Gastroesophageal sphincter (tissue), 4 donors: ENCODE measurements at places on chromosomes 6 and 20. TPM values are rescaled to one million over a fixed set of nuclear protein-coding genes. Genes with fewer than 3 reads are reported as not detected.

The VEGFA gene
- 42.7 TPM for total RNA-seq

The PLCG1 gene
- 75.5 TPM for total RNA-seq

The IRAK1BP1 gene
- total RNA-seq = 6.1 TPM

The CLPSL2 gene
- not detected for total RNA-seq

The SPO11 gene
- not detected for total RNA-seq

The C6orf58 gene
- not detected for total RNA-seq

The RSPH3 gene
- 11.3 TPM for total RNA-seq

The MLN gene
- total RNA-seq = not detected

The RIPOR3 gene
- total RNA-seq = 8.2 TPM

The C20orf202 gene
- not detected for total RNA-seq

The SLC17A2 gene
- not detected for total RNA-seq

The ENPP4 gene
- total RNA-seq = 20.4 TPM

The SDCBP2 gene
- 3.5 TPM for total RNA-seq

The PRRT1 gene
- 4.8 TPM for total RNA-seq

The LGSN gene
- not detected for total RNA-seq

The CNKSR3 gene
- 14.5 TPM for total RNA-seq

The SIRPD gene
- not detected for total RNA-seq

The CDC5L gene
- 30.7 TPM for total RNA-seq

The CAP2 gene
- 58.4 TPM for total RNA-seq
